ENCODE measurements at places on chromosomes 11 and 22.

GRCh38 chr11:83456566-83456965, 170.4 kb upstream of the CCDC90B start:
- DNase-seq = no peak

DNA sequence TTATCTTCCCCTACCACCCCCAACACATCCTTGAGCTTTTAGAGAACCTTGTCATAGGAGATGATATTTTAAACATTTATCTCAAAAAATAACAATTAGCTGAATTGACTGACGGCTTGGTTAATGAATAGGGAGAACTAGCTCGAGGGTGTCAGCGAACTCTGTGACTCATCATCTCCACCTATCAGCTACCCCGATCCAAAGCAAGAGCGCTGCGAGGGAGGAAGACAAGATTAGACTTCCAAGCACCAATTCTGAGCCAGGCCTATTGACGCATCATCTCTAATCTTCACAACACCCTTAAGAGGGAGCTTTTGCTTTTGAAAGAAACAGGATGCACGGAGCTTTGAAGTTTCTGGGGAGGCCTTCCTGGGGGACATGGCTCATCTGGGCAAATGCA, 51.0 kb upstream of the GALNT18 start:
- DNase-seq = no peak

DNA sequence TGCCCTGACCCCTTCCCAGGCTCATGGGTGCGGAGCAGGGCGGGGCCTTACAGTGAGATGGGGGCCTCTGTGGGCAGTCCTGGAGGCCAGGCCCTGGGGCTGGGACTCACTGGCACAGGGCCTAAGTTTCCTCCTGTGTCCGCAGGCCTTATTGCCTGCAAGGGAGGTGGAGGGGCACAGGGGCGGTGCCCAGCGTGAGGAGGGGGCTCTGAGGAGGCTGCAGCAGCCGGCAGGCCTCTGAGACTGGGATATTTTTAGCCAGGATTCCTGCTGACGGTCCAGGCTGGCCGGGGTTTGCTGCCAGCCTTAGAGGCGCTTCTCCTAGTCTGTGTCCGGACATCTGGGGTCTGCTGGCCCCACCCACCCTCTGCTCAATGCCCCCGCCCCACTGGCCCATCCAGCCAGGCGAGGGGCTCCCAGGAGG, 5.7 kb upstream of the RTN4R start:
- no peak for DNase-seq

GRCh38 chr22:20299746-20300136, 20.1 kb downstream of the DGCR6L start:
- DNase-seq = no peak

DNA sequence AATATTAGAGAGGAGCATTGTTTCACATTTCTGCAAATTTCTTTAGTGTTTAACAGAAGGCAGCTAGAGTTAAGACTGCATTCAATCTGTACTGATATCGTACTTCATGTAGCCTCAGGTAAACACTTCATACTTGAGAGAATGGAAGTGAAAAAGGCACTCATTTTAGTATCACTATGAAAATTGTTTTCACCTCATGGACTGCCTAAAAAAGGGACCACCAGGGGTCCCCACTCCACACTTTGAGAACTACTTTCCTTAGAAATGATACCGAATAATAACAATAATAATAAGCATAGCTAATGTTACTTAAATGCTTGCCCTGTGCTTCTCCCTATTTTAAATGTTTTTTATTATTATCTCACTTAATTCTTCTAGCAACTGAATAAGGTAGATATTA, 95.1 kb downstream of the BLID start:
- no peak for DNase-seq

GRCh38 chr11:17267576-17267975, 9.0 kb upstream of the NUCB2 start:
- no peak for DNase-seq

GRCh38 chr22:26476705-26477340, 6.8 kb downstream of the HPS4 start:
- DNase-seq = no peak

- peak; percentile 41 for DNase-seq
Measured at GRCh38 chr11:93225662-93226061, 27.9 kb upstream of the SLC36A4 start.

GRCh38 chr11:118705791-118706545, 26.5 kb upstream of the TREH start:
- DNase-seq = no peak

DNA sequence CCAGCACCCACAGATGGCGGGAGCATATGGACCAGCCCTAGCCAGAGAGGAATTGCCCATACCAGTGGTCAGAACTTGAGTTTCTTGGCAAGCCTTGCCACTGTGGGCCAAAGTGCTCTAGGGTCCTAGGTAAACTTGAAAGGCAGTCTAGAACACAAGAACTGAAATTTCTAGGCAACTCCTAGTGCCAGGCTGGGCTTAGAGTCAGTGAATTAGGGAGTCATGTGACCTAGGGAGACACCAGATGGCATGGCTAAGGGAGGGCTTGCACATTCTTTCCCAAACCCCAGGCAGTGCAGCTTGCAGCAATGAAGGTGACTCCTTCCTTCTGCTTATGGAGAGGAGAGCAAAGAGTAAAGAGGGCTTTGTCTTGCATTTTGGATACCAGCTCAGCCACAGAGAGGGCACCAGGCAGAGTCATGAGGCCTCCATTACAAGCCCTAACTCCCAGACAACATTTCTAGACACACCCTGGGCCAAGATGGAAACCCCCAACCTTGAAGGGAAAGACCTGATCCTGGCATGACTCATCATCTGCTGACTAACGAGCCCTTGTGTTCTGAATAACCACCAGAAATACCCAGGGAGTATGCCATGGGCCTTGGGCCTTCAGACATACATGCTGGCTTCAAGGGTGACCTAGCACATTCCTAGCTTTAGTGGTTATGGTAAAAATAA, 19.2 kb upstream of the OR56A3 start:
- DNase-seq = no peak

DNA sequence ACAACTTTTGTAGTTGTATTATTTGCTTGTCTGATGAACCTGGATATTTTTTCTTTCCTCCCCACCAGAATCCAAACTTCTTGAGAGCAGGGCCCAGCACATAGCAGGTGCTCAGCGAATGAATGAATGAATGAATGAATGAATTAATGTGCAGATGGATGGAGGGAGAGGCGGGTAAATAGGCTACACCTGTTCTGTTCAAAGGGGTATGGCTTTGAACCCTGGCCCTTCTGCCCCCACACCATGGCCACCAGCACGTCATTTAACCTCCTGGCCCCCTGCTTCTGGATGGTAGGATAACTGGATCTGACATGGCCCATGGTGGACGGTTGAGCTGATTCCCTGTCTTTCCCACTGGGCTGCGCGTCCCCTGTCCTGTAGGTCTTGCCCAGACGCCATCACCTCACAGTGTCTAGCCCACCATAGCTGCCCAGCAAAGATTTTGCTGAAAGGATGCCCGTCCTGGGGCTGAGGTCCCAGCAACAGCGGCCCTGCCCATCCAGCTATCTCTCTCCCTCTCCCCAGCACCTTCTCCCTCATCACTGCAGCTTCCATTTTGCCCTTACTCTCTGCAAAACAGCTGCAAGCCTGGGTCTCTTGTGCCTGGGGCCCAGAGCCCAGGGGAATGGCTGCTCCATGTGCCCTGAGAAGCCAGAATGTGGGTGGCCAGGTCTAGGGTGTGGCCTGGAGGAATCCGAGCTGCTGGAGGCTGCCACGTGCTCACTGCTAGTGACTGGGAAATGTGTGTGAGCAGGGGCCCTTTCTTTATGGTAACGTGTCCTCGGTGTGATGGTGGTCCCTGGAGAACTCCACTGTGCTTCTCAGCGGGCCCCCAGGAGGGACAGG, 49.3 kb upstream of the LINC01488 start:
- DNase-seq = no peak

- no peak for DNase-seq
Measured at GRCh38 chr11:123480882-123481281, 50.8 kb downstream of the GRAMD1B start.

DNA sequence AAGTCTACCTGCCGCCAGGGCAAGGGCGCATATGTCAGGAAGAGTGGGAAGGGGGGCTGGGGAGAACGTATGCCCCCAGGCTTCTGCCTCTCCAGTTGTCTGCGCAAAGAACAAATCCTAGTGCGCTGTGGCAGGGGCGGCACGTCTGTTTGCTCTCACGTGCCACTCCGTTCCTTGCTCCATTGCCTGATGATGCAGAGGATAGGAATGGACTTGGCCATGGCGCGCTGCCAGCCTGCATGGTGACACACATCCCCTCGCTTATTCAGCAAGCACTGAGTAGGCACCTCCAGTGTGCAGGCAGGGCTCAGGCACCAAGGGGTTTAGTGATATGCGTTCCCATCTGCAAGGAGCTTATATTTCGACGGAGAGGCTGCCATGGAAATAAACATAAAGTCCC, 45.4 kb upstream of the SLC22A12 start:
- DNase-seq = no peak

DNA sequence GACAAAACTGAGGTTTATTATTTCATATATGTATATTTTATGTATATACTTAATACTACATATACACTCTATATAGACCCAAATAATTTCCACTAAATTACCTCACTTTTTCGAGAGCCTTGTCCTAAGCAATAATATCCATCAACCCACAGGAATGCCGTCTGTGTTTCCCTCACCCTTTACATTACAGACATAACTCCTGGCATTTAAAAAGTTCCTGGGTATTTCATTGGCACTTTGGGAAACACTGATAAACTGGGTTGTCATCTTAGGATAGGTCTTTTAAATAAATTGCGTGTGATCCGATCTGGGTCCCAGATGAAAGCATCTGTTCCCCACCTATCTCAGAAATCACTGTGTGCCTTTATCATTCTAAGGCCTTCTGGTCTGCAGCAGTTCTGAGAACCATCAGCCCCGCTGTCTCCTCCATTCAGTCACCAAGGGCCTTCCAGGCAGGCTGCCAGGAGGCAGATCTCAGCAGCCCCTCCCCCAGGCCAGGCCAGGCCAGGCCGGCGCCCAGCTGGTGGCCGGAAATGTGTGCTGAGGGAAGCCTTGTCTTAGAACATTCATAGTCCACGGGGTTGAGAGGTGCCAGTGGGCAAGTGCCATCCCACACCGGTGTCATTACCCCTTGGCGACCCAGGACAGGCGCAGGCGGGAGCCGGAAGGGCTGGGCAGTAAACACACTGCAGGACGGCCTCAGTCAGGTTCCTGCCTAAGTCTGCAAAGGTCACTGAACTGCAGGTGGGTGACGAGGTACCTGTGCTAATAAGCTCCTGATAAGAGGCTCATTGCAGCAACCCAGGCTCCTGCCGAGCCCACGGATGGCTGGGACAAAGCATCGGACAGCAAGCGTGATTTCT, 3.3 kb downstream of the FGF19 start:
- DNase-seq = peak; percentile 78

- DNase-seq = no peak
Measured at GRCh38 chr11:63616953-63617352, 2.7 kb upstream of the PLAAT3 start.

DNA sequence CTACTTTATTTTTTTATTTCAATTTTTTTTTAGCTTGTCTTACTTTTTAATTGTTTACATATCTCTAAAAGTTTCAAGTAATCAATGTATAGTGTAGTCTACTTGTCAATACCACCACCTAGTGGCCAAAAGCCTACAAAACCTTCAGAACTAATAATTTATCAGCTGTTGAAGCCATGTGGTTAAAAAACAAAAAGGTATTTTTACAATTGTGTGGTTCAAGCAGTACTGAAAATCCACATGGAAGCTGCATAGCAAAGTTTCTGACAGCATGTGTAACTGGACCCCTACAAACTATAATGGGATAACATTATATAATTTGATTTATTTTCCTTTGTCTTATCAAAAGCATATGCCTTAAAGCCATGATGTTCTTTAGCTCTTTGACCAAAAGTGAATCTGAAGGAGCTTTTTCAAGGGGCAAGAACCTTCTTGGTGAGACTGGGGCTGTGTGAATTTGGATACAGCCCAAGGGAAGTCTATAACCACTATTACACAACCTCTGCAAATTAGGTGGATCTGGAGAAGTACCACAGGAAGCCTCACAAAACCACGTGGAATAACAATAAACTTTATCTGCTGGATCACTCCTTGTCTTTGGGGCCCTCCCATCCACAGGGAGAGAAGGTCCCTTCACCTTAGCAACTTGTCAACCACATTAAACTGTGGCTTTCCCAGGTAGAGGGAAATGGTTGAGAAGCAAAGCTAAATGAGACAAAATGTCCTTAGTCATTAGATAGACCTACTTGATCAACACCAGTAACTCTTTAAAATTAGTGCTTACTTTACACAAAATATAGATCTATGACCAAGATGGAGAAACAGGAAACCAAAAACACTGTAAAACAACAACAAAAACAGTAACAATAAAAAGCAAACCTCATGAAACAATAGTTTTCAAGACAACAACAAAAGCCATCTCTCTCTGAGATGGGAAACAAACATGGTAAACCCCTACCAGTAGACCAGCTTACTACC, 9.9 kb downstream of the NARS2 start:
- peak; percentile 33 for DNase-seq

DNA sequence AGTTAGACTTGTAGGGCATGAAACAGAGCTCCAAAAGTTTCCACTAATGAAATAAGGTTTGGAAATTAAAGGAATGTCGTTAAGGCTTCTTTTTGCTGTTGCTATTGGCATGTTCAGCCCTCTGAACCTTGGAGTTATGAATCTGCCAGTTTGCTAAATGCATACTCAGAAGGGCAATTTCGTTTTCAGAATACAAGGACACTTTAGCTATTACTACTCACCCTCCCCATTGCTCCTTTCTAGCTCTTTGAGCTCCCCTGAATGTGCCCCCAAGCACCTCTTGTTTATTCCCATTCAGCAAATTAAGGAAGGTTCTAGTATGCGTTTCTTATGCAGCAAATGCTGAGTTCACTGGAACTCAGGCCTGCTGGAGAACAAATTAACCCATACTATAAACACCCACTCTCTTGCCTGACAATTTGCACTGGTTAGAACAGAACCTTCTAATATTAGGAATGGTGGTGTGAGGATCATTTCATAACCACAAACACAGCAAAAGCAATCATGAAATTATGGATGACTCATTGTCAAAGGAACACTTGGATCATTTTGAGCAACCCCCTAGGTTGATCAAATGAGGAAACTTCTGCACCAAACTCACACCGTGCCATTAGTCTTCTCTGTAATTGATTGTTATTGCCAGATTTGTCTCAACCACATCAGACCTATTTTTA, 26.2 kb upstream of the LIN7C start:
- DNase-seq = no peak

DNA sequence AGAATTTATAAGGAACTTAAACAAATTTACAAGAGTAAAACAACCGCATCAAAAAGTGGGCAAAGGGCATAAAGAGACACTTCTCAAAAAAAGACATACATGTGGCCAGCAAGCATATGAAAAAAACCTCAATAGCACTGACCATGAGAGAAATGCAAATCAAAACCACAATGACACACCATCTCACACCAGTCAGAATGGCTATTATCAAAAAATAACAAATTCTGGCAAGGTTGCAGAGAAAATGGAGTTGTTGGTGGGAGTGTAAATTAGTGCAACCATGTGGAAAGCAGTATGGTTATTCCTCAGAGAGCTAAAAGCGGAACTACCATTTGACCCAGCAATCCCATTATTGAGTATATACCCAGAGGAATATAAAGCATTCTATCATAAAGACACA, 866.8 kb upstream of the TENM4 start:
- DNase-seq = no peak

GRCh38 chr11:7655253-7656217, 17.8 kb downstream of the CYB5R2 start:
- DNase-seq = no peak

- no peak for DNase-seq
Measured at GRCh38 chr11:43947003-43947500, 4.6 kb downstream of the C11orf96 start.
